ENCODE measurements at places on chromosomes 2 and 18.

DNA sequence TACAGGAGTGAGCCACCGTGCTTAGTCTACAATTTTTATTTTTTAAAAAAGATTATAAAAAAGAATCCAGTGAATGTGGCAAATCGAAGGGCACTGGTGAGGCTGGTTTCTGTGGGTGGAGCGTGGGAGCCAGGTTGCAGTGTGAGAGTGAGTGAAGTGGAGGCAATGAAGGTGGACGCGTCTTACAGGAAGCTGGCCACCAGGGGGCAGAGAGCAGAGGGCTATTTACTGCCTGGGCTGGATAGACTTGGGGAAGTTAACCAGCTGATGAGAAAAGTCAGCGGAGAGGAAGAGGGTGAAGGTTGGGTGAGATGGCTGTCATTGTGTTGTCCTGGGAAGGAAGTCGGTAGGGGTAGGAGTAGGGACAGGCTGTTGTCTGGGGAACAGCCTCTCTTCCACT is 6.8 kb downstream of the SCTR start:
- DNase-seq = no peak

- DNase-seq = no peak
These were observed 6.8 kb upstream of the COX7A2L start for GRCh38 chr2:42367835-42368234.

- DNase-seq = no peak
These were observed 128.0 kb downstream of the SPP2 start for GRCh38 chr2:234178330-234179030.

GRCh38 chr2:99084256-99084655 is 57.3 kb upstream of the C2orf15 start:
- no peak for DNase-seq

DNA sequence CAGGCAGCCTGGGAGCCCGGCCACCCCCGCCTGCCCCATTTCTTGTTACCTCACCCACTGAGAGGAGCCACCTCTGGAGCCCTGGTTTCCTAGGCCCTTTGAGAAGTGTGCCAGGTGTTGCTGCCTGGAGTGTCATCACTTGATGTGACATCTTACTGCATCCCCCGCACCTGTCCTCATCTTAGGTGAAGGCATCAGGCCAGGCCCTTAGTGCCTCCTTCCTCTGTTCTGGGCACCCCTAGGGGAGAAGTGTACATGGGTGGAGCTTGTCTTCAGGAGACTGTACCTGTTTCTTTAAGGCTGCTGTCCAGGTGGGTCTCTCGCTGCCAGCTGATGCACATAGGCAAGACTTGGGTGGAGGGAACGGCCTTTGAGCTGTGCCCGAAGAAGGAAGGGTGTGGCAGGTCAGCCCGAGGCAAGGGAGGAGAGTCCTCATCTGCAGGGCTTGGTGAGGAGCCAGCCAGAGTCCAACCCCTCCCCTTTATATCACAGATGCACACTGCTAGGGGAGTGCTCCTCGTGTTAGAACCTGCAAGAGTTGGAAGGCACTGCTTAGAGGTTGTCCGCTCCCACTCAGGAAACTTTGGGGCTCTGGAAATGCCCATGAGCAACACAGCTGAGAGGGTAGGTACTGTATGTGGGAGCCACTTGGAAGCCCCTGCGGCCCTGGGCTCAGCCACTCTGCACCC is 45.9 kb downstream of the NCK2 start:
- DNase-seq = no peak

DNA sequence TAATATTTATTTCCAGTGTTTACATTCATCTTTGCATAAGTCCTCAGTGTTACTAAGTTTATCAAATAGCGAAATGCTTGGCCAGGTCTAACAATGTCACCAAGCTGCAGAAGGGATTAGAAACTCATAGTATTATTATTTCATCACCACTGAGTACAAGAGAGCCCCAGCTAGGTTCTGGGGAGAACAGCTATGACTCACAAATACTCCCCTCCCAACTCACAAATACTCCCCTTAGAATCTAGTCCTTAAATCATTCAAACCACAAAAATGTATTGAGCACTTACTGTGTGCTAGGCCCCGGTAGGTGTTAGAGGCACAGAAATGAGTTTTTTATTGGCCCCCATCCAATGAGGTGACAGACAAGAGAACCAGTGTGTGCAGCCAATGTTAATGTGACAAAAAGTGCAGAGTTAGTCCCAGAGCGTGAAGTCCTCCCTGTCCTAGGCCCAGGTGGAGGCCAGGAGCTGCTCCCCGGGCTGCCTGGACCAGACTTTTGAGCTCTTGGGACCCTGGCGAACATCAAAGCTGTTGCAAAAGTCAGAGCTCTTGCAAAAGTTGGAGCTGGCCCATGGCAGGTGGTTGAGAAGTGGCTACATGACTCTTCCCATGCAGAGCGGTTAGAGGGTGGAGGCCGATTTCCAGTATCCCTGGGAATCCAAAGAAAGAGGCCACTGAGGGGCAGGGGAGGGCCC is 9.8 kb downstream of the STEAP3 start:
- DNase-seq = no peak
